ENCODE measurements at places on chromosomes 5 and 9.

DNA sequence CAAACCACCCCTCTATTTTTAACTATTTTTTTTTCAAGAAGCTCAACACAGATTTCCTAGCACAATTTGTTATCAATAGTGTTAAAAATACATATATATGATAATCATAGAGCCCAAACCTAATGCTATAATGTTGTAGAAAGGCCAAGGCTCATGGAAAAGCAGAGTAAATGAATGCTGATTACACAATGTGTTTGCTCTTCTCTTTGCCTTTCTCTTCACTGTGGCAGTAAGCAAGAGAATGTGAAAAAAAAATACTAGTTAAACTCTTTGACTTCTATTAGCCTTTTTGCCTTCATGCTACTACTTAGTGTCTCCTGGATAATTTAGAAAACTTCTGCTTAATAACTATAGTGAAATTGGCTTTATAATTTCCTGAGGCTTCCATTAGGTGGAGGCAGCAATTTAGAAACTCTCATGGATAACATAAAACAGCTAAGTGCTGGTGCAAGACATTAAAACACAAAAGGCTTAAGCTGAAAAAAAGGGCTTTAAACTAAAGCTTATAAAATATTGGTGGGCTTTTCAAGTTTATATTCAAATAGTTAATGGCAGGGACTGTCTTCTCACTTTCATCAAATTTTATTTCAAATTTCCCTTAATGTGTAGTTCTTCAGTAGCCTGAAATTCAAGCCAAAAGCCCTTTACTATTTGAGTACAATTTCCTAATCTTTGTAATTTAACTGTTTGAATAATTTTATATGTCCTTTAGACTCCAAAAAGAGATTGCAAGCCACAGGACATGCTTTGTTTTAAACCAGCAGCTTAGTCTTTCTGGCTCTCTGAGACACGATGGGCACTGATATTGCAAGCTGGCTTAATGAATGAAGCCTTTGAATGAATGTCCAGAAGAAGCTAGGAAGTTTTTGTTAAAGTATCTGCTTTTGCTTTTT is 2031.8 kb upstream of the CDH6 start:
- no peaks in the 10 kb centered on the region for H3K27me3 ChIP-seq
- no peaks in the 10 kb centered on the region for H3K4me1 ChIP-seq
- no peak overlapping the region for H3K4me3 ChIP-seq
- no peaks in the 10 kb centered on the region for H3K36me3 ChIP-seq

GRCh38 chr5:126354858-126355731 is 68.1 kb upstream of the GRAMD2B start:
- no peaks in the 10 kb centered on the region for H3K36me3 ChIP-seq
- H3K4me3 ChIP-seq = no peak overlapping the region
- no peak overlapping the region for H3K27ac ChIP-seq
- H3K4me1 ChIP-seq = peaks cover 3% of the 10 kb centered on the region
- no peak for DNase-seq
- no peaks in the 10 kb centered on the region for H3K27me3 ChIP-seq

GRCh38 chr5:65076251-65076869 is 307.6 kb downstream of the CWC27 start:
- no peaks in the 10 kb centered on the region for H3K27me3 ChIP-seq
- no peaks in the 10 kb centered on the region for H3K4me1 ChIP-seq
- no peak overlapping the region for H3K4me3 ChIP-seq
- H3K27ac ChIP-seq = peak overlapping the region; percentile 32
- H3K36me3 ChIP-seq = no peaks in the 10 kb centered on the region
- DNase-seq = peak; percentile 71

- H3K36me3 ChIP-seq = no peaks in the 10 kb centered on the region
- H3K4me3 ChIP-seq = no peak overlapping the region
- H3K27ac ChIP-seq = no peak overlapping the region
- no peaks in the 10 kb centered on the region for H3K4me1 ChIP-seq
Observed at GRCh38 chr5:54969242-54969641, 16.2 kb downstream of the ESM1 start.

DNA sequence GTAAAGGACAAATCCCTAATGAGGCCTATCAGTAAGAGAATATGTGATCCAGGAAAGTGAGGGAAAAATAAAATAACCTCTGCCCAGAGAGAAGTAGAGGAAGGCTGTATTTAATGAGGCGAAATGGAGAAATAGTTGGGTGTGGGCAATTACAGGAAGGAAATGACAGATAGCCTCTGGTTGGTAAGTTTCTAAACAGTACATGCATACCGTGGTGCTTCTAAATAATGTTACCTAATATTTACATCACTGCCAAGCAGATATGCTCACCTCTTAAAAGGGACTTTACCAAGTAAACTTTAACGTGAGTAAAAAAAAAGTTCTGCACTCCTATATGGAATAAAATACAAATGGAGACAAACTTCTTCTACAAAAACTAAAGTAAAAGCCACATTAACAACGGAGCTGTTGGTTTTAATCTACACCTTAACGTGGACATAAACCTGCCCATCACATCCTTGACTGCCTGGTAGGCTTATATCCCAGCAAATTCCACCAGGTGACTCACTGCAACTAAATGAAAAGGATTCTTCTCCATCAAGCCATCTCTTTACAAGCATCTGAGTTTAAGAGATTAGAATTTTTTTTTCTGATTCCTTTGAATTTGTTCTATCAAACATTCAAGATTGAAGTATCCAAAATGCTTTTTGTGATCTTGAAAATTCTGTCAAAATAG is 12.4 kb downstream of the NFIL3 start:
- no peaks in the 10 kb centered on the region for H3K36me3 ChIP-seq
- peaks cover 3% of the 10 kb centered on the region for H3K4me1 ChIP-seq
- H3K4me3 ChIP-seq = no peak overlapping the region
- H3K27ac ChIP-seq = no peak overlapping the region
- no peak for DNase-seq
- H3K27me3 ChIP-seq = no peaks in the 10 kb centered on the region

- peak; percentile 8 for DNase-seq
- H3K36me3 ChIP-seq = no peaks in the 10 kb centered on the region
- H3K4me1 ChIP-seq = no peaks in the 10 kb centered on the region
- H3K27me3 ChIP-seq = no peaks in the 10 kb centered on the region
- H3K4me3 ChIP-seq = no peak overlapping the region
Observed at GRCh38 chr5:176736301-176736930, 73.9 kb upstream of the UNC5A start.

DNA sequence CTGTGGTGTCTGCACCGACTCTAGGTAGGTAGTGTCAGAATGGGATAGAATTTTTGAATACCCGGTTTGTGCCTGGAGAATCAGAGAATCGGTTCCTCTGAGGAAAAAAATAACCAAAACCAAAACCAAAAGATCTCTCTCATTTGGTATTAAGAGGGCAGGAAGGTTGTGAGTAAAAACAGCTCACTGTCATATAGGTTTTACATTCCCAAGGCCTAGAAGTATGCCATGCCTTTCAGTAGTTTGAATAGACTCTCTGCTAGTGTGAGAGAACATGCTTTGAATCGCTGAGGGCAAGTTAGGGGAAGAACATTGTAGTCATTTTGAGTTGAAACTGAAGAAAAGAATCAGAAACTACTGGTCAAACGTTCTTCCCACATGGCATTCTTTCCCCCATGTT is 411.4 kb upstream of the CD180 start:
- H3K27me3 ChIP-seq = no peaks in the 10 kb centered on the region
- no peaks in the 10 kb centered on the region for H3K36me3 ChIP-seq
- no peak overlapping the region for H3K4me3 ChIP-seq
- no peaks in the 10 kb centered on the region for H3K4me1 ChIP-seq

All from Peyer's patch (tissue), 4 donors.